ENCODE measurements at places on chromosomes 3 and 15.

DNA sequence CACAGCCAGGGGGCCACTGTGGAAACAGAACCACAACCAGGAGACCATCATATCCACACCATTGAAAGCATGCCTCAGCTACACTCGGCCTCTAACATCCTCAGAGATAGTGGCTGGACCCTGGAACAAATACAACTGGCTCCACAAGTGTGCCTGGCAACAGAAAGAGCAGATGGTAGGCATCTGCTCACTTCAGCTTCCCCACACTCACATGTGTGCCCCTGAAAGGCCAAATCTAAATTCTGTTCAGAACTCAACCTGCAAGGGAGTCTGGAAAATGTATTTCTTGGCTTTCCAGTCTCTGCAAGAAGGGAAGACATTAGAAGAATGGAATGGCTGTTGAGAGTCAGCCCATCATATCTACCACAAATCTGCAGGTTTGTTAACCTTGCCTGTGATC lies 54.7 kb upstream of the CTNNB1 start:
- DNase-seq, result no peak

- no peak for DNase-seq
Observed at GRCh38 chr15:67063689-67064606, 1.5 kb upstream of the SMAD3 start.

DNA sequence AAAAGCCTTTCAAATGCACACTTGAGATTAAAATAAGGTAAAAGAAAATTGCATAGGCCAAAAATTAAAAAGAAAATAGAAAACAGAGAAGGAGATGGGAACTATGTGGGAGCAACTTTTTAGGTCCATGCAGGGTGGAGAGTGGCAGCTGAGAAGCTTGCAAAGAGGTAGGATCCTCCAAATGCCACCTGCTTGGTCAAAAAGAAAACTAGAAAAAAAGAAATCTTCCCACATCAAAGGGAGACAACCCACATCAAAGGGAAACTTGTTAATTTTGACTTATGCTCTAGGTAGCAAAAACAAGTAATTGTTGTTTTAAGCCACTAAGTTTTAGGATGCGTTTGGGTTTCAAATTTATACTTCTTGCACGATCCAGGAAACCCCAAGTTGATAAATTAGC lies 342.9 kb downstream of the IL20RB start:
- DNase-seq, result no peak

GRCh38 chr3:154324919-154325318 lies 632 bp upstream of the DHX36 start:
- no peak for DNase-seq

- DNase-seq, result no peak
Observed at GRCh38 chr3:156189927-156190326, 69.5 kb downstream of the KCNAB1 start.

- peak; percentile 80 for DNase-seq
Observed at GRCh38 chr3:133476971-133477375, 77.1 kb downstream of the BFSP2 start.

GRCh38 chr3:143634991-143635390 lies 213.3 kb downstream of the SLC9A9 start:
- DNase-seq, result no peak

DNA sequence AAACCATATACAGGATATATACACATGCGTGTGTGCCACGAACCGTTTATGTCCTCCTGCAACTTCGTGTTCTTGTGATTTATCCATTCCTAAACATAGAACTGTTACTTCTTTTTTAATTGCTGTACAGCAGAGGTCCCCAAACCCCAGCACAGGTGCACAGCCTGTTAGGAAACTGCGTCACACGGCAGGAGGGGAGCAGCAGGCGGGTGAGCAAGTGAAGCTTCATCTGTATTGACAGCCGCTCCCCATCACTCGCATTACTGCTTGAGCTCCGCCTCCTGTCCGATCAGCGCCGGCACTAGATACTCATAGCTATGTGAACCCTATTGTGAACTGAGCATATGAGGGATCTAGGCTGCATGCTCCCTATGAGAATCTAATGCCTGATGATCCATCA lies 34.9 kb upstream of the NRROS start:
- DNase-seq, result peak; percentile 30

GRCh38 chr3:30548600-30548999 lies 57.8 kb upstream of the TGFBR2 start:
- no peak for DNase-seq

DNA sequence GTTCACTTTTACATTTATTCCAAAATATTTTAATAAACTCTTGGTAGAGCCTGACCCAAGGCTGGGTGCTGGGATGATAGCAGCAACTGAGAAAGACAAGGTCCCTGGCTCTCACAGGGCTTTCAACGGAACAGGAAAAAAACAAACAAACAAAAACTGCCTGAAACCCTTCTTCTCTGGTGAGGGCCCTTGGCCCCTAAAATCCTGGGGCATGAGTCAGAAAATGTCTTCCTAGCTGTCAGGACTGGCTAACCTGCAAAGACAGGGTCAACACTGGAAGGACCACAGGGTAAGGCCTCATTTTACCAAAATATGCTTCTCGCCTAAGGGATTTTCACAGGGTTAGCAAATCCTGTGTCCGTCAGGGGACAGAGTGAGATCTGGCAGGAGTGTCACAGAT lies 45.7 kb upstream of the WNT5A start:
- DNase-seq, result no peak

DNA sequence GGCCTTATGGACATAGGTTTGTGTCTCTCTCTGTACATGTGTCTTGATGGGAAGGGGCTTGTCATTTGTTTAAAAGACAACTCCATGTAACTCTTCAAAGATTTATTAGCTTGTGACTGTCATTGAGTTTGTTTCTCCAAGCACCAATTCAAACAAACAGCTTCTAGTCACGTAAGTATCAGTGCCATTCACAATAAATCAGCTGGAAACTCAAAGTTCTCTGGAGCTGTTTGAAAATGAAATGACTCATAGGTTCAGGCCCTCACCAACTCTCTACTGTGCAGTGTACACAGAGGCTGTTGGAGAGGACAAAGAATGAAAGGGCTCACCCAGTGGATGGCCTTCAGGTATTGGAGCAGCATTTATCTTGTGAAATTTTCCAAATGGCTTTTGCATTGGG lies 476.3 kb downstream of the AGBL1 start:
- no peak for DNase-seq

GRCh38 chr3:194404365-194405140 lies 5.5 kb upstream of the GP5 start:
- DNase-seq, result peak; percentile 76

DNA sequence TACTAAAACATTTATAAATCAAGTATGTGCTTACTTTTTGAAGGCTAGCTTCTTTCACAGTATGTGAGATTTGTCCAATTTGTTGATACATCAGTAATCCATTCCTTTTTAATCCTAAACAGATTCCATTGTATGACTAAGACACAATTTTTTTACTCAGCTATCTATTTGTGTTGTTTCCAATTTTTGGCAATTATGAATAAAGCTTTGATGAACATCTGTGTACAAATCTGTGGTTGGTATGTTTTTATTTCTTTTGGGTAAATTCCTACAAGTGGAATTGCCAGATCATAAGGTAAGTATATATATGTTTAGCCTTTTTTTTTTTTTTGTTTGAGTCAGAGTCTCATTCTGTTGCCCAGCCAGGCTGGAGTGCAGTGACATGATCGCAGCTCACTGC lies 56.2 kb upstream of the VEPH1 start:
- DNase-seq, result no peak

- DNase-seq, result no peak
Observed at GRCh38 chr15:36594556-36595090, 15.2 kb downstream of the CDIN1 start.

GRCh38 chr3:116226266-116226665 lies 219.0 kb downstream of the LSAMP start:
- DNase-seq, result no peak

DNA sequence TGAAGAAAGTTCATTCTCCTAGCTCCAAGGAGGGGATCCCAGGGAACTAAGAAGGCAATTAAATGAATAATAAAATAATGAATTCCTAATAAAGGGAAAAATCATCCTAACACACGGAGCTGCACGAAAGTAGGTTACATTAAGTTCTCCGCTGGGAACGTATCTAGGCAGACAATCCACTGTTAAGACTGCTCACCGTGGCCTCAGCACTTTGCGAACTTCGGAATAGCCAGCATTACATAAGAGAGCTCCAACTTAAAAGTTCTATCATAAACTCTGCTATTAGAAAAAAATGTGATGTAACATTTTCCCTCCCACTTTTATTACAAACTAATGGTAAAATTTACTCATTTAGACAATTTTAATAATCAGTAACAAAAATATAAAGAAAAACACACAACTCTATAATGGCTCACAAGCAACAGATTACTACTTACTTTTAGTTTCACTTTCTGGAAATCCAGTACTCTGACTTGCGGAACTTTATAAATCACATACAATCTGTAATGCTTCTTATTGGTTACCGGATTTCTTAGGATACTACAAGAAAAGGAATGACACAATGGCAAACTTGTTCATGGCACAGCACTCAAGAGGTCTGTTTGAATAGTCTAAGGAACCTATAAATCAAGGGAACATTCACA lies 8.5 kb downstream of the SNRPA1 start:
- DNase-seq, result no peak

GRCh38 chr3:9600597-9600996 lies 47.0 kb upstream of the LHFPL4 start:
- peak; percentile 26 for DNase-seq

DNA sequence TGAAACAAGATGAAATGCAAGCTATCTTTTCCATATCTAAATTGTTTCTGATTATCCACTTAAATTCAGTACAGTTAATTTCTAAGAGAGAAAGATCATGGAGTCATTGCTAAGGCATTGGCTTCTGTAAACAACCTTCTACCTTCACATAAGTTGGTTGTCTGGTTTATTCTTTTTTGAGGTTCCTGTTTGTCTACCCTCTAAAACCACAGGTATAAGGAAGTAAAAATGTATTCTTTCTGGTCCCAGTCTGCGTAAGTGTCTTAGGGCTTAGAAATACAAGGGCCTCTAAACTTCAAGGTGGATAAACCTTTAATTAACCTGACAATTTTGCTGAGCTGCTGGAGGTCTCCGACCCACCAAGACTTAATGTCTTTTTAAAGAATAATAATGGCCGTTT lies 3.6 kb upstream of the ATOSA start:
- no peak for DNase-seq

DNA sequence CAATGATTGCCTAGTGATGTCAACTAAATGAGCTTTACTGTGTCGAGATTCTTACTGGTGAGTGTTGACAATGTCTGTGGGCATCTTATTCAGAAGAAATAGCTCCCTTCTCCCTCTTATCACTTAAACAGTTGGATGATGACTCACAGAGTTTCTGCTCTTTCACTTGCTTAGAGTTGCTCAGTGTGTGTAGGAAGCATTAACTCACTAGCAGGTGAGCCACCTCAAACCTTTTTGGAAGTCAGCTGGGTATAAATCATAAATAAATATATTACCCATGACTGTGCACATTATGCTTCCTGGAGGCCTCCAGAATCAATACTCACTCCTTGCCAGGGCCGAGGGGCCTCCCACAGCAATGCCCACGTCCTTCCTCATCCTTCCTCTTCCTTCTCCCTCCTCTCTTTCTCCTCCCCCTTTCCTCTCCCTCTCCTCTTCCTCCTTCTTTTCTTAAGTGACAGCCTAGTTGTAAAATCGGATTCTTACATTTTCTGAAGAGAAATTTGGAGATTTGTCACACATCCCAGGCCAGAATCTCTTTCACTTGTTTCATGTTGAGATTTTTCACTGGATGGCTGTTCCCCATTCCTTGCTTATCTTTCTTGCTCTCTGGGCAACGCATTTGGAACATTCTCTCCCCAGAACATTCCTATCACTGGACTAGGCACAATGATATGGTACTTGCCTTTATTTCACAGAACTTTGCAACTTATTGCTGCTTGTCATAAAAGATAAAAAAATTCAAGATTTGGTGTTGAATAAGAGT lies 17.5 kb downstream of the SHC4 start:
- no peak for DNase-seq

DNA sequence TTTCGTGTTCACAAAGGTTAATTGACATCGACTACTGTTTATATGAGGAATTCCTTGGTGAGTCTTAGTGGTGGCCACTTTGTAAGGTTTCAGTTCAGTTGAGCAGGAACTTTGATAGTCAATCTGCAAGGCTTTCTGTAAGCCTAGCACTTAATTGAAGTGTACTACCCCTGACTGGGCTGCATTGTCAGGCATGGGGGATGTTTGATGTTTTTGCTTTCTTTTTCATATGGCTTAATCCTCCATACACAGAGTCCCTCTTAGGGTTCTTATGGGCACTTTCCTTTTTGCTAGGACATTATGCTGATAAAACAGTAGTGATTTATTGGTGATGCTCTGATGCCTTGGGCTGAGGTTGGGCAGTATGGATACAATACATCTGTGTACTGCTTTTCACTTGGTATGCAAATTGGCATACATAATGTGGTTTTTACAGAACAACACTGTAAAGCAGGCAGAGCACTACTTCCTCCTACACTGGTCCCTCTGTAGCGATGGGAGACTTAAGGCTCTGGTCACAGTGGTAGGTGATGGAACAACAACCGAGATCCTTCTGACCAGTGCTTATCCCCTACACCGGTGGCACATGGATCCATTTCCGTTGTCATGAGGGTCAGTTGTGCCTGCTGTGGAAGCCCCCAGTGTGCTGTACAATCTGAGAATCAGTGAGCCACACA lies 261.0 kb downstream of the MFSD1 start:
- DNase-seq, result no peak

DNA sequence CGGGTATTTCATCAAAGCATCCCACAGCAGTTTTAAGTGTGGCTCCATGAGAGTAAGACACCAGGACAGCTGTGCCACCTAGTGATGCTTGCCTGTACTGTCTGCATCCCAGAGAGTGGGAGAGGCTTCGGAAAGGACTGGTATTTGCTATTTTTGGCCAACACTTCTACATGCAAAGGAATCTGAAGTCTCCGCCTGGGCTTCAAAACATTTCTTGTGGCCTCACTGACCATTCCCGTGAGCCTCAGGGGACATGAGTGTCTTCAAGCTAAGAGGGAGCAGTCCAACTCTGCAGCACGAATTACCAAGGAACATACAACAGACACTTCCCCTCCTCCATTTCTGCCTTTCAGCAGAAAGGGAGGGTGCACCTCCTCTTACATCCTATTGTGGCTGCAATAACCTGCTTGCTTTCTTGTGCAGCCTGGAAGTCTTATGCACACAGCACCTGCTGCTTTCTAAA lies 177.5 kb downstream of the RORA start:
- DNase-seq, result no peak

DNA sequence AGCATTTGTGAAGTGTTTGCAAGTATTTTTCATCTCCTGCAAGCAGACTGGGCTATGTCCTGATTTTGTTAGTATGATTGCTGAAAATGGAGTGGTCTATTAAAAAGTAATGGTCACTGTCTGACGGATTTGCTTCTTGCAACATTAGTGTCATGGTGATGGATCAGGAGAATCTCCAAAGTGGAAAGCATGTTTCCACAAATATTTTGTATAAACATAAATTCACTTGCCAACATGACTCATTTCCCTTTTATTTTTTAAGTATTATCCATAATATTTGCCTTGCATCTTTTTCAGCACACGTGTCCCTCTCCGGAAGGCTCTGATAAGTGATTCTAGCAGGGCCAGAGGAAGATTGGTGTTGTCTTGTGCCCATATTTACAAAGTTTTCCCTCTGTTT lies 27.4 kb upstream of the CACNA2D3 start:
- no peak for DNase-seq

Data from NCI-H2227 treated with DMSO at 0.1 percent for 48 hours (cell line).